ENCODE measurements at places on chromosomes 16 and 17.

GRCh38 chr17:43453331-43453812, 30.4 kb upstream of the DHX8 start:
- no peak for DNase-seq

GRCh38 chr16:1030473-1030901, 42.1 kb upstream of the SSTR5 start:
- DNase-seq, result no peak

DNA sequence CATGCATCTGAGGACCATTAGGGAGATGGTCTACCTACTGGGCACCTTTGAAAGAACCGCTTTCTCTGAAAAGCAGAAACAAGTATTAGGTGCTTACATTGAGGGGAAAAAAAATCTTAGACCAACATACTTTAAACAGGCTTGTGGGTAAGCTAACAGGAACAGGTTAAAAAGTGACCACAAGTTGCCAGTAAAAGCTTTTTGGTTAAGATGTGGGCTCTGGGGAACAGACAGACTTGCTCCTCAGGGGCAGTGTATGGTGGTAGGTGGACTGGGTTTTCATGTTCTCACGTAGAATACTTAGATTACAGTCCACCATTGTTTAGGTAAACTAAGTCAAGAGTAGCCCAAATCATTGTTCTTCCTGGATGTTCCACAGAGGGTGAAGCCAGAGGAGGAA, 41.2 kb downstream of the REXO5 start:
- DNase-seq, result no peak

DNA sequence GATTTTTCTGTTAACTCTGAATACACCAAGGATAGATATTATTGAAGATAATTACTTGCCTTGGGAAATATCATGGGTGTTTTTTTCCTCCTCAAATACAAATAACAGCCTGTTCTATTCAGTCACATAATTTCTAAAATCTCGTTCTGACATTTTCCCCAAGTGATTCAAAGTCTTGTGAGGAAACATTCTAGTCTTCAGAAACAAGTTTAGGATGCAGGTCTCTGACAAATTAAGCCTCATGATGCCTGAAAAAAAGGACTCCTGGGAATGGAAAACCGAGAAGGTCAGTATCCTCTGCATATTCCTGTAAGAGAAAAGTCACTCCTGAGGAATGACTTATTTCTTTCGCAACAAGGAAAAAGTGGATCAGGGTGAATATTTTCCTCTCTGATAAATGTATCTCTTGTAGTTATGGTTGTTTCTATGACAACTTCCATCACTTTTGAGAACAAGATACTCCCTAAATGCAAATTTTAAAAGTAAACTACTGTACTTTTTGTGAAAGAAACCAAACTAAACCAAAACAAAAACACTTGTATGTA, 384.6 kb downstream of the CNTNAP4 start:
- DNase-seq, result no peak

- no peak for DNase-seq
Observed at GRCh38 chr17:41986634-41987033, 20.0 kb downstream of the CNP start.

- no peak for DNase-seq
Observed at GRCh38 chr16:3716831-3717234, 491 bp downstream of the TRAP1 start.

DNA sequence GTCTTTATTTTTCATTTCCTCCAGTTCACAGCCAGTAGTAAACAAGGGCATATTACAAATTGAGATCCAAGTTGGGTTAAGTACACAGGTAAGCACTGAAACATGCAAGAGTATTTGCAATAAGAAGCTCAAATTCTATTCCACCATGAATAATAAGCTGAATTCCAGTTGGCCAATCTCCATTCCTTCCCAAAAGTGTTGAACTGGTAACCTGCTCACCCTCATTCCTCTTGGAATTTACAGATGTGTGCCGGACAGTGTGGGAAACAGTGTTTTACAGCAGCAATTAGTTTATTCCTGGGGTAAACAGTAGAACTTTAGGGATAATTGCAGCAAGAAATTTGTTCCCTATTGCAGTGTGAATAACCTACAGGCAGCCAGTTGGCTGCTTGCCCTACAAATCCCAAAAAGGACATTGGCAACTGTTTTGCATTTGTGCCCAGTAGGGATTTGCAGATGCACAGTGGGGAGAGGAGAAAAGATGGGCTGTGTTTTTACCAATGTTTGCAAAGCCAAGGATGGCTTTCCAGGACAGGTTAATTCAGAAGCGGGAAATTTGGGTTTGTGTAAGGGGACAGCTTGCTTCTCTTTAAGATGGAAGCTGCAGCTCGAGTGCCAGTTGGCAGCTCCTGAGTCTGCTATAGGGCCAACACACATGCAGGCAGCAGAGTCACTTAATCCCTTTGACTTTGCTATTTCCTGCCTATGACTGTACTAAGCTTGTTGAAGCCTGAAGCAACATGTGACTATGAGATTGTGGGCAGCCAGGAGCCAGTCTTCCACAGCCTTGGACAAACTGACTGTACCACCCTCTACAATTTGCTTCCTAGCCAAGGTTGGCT, 318.9 kb downstream of the MAP2K6 start:
- DNase-seq, result no peak

GRCh38 chr17:65134035-65134434, 3.1 kb upstream of the RGS9 start:
- DNase-seq, result no peak

- no peak for DNase-seq
Observed at GRCh38 chr17:79931817-79932309, 92.6 kb upstream of the CBX4 start.

DNA sequence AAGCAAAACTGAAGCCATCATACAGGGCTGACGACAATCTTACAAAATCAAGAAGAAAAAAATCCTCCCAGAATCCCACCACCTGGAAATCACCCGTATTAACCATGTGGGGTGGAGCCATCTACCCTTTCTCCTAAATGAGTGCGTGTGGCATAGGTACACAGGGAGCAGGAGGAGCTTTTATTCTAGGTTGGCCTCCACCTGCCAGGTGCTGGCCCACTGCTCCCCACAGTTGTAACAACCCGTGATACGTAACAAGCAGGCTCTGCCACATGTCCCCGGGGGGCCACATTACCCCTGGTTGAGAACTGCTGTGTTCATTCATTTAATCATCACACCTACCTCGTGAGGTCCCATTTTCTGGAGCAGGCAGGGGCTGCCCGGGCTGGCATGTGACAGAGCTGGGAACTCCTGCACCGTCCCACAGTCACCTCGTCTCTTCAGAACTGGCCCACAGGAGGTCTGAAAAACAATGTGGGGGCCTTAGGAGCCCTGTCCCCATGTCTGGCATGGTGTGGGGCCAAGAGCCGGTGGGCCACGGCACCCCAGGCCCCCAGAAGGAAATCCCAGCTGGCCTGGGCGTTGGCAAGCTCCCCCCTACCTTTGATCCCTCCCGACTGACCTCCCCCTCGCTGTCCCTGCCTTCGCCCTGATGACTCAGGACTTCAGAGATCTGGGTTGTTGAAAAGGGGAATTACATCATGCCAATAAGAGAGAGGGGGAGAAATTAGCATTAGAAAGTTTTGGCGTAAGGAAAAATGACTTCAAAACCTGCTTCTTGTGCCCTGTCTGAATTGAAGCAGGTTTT, 12.9 kb downstream of the CMIP start:
- no peak for DNase-seq

- DNase-seq, result no peak
Observed at GRCh38 chr17:19364699-19365498, 2.4 kb upstream of the B9D1 start.

GRCh38 chr17:5131146-5131715, 15.4 kb downstream of the USP6 start:
- DNase-seq, result peak; percentile 26

- no peak for DNase-seq
Observed at GRCh38 chr16:64659866-64660265, 462.0 kb downstream of the CDH11 start.

- no peak for DNase-seq
Observed at GRCh38 chr17:70239391-70239826, 70.1 kb downstream of the KCNJ2 start.

DNA sequence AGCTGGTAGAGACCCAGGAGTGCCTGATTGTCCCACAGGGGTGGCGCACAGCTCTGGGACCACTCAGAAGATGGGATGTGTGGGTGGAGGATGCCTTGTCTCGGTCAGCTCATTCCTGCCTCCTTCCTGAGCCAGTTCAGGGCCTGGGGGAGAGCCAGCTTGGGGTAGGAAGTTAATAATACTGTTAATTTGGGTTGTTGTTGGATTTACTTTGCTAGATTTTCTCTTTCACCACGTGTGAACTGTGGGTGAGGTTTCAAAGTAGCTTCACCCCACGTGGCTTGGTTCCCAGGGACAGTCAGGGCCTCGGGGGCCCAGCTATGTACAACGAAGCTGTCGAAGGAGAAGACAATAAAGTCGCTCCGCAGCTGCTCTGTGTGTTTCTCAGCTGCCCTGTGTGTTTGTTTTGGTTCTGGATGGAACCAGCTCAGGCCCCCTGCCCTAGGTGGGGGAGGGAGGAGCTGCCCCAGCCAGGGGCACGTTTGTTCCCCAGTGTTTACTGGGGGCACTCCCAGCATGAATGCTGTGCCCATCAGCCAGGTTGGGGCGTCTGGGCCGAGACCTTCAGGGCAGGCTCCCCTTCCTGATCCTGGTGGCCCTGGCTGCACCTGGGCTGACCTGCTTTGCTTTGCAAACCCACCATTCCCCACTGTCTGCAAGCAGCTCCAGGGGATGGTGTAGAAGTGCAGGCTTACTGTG, 2.3 kb downstream of the NUDT16L1 start:
- no peak for DNase-seq

- no peak for DNase-seq
Observed at GRCh38 chr16:2656985-2657384, 25.3 kb upstream of the KCTD5 start.

DNA sequence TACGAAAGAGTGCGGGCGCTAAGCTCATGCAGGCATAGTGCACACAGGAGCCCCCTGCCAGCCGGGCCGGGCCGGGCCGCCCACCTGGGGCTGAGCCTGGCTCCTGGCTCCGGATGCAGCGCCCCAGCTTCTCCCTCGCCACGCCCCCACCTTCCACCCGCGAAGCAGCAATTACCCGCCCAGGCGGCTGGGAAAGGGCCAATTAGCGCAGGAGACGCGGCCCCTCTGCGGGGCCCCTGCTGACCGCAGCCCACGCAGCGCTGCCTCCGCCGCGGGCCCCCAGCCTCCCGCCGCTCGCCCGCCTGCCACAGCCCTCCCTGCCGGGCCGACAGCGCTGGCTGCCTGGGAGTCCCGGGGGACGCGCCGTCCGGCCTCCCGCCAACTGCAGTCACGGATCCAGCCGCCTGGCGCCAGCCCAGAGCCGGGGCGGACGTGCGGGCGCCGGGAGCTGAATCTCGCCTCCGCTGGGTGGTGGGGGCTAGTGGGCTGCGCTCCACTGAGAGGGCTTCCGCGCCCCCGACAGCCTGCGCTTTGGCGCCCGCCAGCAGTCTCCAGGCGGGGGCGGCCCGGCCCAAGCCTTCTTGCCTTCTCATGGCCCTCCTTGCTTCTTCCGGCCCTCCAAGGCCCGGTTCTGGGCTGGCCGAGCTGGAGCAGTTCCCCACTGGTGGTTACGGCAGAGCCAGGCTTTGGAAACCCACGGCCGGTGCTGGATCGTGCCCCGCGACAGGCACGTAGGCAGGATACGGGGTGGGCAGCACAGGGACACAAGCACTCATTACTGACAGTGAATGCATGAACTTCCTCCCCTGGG, 14.9 kb upstream of the CBFB start:
- DNase-seq, result peak; percentile 77

DNA sequence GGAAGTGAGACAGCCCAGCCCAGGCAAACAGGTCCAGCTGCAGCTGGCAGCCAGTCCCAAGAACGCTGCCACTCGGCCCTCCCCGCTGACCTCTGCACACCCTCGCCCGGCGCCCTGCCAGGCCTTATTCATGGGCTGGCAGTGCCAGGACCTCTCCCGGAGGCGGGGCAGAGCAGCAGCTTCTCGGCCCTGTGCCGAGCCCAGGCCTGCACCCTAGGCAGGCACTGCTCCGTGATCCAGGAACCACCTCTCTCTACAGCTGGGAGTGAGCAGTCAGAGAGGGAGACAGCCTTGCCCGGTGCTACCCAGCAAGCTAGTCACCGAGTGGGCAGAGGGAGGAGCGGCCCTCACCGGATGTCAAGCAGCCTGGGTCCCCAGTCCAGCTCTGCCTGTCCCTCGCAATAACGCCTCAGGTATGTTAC, 79.9 kb upstream of the CBX4 start:
- DNase-seq, result no peak

Data from mesothelial cell of epicardium (in vitro differentiated cells).